Umbilical cord (tissue), 2 donors: ENCODE measurements at places on chromosomes 1 and 21. TPM values are rescaled to one million over a fixed set of nuclear protein-coding genes. Genes with fewer than 3 reads are reported as not detected.
A peak's percentile ranks its signal among the peaks of the same experiment; 100 is the strongest.

DNA sequence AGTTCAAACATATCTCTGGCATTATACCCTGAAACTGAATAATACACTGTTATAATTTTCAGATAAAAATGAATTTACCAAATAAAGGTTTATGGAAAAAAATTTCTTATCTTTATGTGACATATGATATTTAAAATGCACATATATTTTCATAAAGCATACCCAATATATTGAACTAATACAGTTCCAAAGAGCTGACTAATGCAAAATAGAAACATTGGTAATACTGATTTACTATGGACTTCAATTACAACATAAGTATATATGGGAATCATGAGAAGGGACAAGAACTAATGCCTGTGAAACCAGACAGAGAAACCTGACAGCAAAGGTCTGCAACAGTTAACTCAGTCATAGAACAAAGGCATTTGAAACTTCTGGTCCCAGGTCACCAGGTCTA is 153.5 kb downstream of the DENND1B start:
- no peak for DNase-seq

YARS1 gene
- 71.3 TPM for total RNA-seq

PFKL gene
- 157 TPM for total RNA-seq

AK5 gene
- 9.9 TPM for total RNA-seq

DNA sequence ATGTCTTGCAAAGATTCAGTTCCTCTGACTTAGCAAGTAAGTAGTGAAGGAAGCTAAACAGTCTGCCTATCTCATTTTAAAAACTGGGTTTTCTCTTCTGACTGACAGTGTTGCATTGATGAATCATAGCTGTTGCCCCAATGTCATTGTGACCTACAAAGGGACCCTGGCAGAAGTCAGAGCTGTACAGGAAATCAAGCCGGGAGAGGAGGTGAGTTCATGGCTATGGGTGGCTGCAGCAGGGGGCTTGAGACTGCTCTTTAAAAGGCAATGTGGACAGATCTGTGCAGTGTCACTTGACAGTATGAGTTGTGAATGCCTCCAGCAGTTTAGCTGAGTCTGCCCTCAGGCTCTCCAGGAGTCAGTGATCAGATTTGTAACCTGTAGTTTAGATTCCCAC is 46.6 kb downstream of the SMYD2 start:
- peak; percentile 46 for DNase-seq

GRCh38 chr1:243475966-243476365 is 220.1 kb downstream of the SDCCAG8 start:
- no peak for DNase-seq

GRCh38 chr21:14095056-14095455 is 115.7 kb downstream of the LIPI start:
- DNase-seq, result no peak

GRCh38 chr1:203379825-203380224 is 28.9 kb upstream of the FMOD start:
- DNase-seq, result peak; percentile 92

DNA sequence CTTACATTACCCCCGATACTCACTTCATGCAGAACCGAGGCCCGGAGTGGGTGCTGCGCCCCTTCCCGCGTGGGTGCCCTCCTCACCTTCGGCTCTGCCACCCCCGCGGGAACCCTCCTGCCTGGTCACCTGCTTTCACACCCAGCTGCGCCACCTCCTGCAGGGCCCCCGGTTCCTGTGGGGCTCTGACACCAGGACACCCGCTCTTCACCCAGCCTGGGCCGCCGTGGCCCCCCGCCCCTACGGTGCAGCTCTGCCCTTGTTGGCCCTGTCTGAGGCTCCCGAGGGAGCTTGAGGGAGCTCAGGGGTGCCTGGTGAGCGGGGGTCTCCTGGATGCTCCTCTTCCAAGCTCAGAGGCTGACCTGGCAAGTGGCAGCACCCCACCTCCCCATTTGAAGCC is 19.0 kb downstream of the RRP1 start:
- DNase-seq, result no peak

- DNase-seq, result no peak
These were observed 198.6 kb downstream of the KIF26B start for GRCh38 chr1:245353411-245353810.

- no peak for DNase-seq
These were observed 487.7 kb downstream of the TTLL7 start for GRCh38 chr1:83511146-83511726.

DNA sequence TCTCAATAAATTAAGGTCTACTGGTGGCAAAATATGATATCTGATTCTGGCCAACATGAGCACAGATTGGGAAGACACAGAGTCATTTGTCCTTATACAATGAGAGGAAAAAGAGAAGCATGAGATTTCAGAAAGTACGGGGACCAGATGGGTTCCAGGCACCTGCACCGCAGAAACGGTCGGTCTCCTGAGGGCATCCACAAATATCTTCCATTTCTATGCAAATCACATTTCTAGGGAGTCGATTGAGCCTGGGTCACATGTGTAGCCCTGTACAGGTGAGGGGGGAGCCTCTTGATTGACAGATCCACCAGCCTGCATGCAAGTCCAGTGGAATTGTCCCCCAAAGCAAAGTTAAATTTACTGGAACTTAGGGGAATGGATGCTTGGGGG is 415.6 kb downstream of the NPHP4 start:
- no peak for DNase-seq

DNA sequence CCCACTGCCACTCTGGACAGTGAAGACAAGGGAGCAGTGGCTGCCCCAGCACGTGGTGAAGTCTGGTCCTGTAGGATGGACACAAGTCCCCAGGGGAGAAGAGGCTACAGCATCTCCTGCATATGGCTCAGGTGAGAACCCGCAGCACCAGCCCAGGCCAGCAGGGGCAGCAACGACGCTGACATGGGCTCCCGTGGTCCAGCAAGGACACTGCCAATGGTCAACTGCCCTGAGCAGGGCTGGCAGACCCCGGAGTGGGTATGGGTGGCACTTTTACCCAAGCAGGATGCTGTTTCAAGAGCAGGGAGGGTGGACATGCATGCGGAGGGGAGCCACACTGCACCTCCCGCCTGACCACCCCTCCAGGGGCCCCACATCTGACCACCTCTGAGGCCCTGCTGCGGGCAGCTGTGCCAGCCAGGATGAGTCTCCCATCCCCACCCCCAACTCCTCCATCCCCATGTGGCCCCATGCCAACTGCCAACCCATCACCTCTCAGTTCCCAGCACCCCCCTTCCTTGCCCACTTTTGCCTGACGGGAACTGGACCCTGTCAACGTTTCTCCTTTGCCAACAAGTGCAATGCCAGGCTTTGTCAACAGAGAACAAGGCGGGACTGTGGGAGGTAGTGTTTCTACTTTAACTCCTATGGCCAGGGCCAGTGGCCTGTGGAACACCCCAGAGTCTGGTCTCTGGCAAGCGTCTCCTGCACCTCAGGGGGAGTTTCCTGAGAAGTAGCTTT is 8.6 kb downstream of the MORN1 start:
- DNase-seq, result no peak

PLA2G2F gene
- 1.2 TPM for total RNA-seq
